ENCODE measurements at places on chromosomes 1 and 21. TPM values are rescaled to one million over a fixed set of nuclear protein-coding genes. Genes with fewer than 3 reads are reported as not detected.

GRCh38 chr1:112904071-112904830 lies 51.7 kb downstream of the SLC16A1 start:
- no peaks in the 10 kb centered on the region for H3K36me3 ChIP-seq
- H3K4me3 ChIP-seq, result no peak overlapping the region
- no peaks in the 10 kb centered on the region for H3K27me3 ChIP-seq

HPCAL4 gene
- not detected for total RNA-seq

GRCh38 chr1:220281159-220281574 lies 8.9 kb upstream of the RAB3GAP2 start:
- no peaks in the 10 kb centered on the region for H3K4me1 ChIP-seq
- no peaks in the 10 kb centered on the region for H3K36me3 ChIP-seq
- no peak for DNase-seq
- H3K27ac ChIP-seq, result no peak overlapping the region
- H3K27me3 ChIP-seq, result no peaks in the 10 kb centered on the region

DNA sequence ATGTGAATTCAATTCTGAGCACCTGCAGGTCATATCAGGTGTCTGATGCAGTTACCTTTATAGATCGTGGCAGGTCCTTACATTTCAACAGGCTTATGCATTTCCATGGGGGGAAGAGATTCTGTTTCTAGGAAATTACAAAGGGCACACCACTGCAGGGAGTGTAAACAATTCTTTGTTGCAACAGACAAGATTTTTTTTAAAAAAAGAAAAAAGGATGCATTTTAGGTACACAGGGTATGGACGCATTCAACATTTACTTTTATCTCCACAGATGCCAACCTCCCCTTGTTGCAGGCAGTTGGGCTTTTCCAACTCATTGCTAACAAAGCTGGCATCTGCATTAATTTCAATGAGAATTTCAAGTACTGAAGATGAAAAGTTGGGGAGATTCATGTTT lies 13.5 kb upstream of the TEKT2 start:
- H3K36me3 ChIP-seq, result no peaks in the 10 kb centered on the region
- DNase-seq, result no peak
- H3K4me3 ChIP-seq, result no peak overlapping the region
- no peak overlapping the region for H3K27ac ChIP-seq

GRCh38 chr1:206419783-206420182 lies 50.5 kb upstream of the IKBKE start:
- H3K36me3 ChIP-seq, result peaks cover 68% of the 10 kb centered on the region
- no peaks in the 10 kb centered on the region for H3K4me1 ChIP-seq
- no peak overlapping the region for H3K27ac ChIP-seq
- H3K4me3 ChIP-seq, result no peak overlapping the region

DNA sequence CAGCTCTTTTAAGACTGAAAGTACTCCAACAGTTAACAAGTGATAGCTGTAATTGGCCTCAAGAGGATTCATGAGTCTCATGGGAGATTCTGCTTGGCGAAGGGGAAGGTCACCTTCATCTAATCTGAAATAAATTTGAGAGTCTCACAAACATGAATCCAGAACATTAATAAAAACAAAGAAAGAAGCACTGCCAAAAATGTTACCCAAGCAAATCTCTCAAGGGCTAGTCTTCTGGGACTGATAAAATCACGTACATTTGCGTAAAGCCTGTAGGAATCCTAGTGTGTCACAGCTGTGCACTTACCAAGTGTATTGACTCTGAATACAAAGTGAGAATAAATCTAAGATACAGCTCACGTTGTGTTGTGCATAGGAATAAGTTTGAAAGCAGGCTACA lies 21.2 kb upstream of the NUF2 start:
- H3K4me3 ChIP-seq, result no peak overlapping the region
- no peak overlapping the region for H3K27ac ChIP-seq
- no peaks in the 10 kb centered on the region for H3K27me3 ChIP-seq
- H3K4me1 ChIP-seq, result no peaks in the 10 kb centered on the region
- peaks cover 19% of the 10 kb centered on the region for H3K36me3 ChIP-seq

DNA sequence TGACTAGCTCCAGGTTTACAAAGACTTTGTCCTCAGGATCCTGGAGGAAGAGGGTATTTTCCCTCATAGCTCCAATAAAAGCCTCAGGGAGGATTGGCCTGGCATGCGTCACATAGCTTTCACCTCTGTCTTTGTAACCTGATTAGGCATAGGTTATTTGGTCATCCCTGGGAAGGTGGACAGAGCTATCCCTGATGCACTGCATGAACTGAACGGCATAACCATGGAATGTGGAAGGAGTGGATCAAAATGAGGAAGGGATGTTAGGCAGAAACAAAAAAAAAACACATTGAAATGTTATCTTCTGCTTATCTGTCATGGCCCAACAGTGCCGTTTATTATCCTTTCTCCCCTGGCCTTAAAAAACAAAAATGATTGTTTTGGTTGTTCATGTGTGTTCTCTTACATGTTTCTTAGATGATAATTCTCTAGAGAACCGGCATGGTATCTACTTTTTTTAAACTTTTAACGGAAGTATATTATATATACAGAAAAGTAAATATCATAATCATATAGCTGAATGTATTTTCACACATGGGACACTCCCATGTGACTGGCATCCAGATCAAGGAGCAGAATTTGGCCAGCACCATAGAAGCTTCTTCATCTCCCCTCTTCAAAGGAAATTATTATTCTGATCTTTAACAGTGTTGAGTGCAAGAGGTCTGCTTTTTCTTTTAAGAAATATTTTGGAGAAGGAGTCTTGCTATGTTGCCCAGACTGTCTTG lies 85.3 kb downstream of the RPS6KC1 start:
- no peaks in the 10 kb centered on the region for H3K4me1 ChIP-seq
- no peak overlapping the region for H3K27ac ChIP-seq
- no peak overlapping the region for H3K4me3 ChIP-seq
- peaks cover 5% of the 10 kb centered on the region for H3K36me3 ChIP-seq
- no peak for DNase-seq
- H3K27me3 ChIP-seq, result no peaks in the 10 kb centered on the region

VAV3 gene
- total RNA-seq, result 117 TPM

GPA33 gene
- total RNA-seq, result not detected

GRCh38 chr1:18726368-18726767 lies 95.7 kb downstream of the PAX7 start:
- DNase-seq, result no peak
- H3K4me3 ChIP-seq, result no peak overlapping the region
- H3K36me3 ChIP-seq, result no peaks in the 10 kb centered on the region

DNA sequence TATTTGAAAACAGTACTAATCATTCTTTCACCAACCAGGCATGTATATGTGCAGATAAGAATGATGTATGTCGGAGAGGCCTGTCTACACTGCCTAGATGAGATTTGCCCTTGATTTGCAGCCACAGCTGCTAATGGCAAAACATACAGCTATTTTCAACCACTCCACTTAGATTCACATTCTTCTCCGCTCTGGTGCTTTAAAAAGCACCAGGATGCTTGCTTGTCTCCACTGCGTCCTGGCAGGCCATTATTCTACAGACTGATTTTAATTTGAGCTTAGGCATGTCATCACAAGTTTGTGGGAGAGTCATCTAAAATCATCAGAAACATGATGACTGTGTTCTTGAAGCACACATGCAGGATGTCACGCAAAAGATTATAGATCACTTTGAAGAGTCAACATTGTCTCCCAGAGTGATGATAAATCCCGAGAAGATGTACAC lies 119.0 kb upstream of the NRIP1 start:
- no peak overlapping the region for H3K4me3 ChIP-seq
- no peak overlapping the region for H3K27ac ChIP-seq

FHAD1 gene
- total RNA-seq, result not detected

Data from suprapubic skin (tissue), 4 donors.